ENCODE measurements at places on chromosomes 5 and 9.

- no peak for DNase-seq
Observed at GRCh38 chr9:111807197-111807596, 12.5 kb upstream of the SHOC1 start.

DNA sequence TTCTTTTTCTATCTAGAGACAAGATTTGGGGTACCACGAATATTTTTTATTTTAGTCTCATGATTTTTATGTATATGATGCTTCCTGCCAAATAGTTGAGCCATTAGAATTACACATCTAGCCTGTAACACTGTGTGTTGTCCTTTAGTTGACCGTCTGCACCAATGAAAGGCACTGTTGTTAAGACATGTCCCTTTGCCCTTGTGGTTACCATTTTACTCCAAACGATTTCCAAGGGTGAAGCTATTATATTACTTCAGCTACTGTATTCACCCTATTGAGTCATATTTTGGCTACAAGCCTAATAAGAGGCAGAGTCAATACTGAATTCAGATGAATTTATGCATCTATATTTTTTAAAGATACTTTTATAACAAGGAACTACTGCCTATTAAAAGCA is 207.6 kb downstream of the CETN3 start:
- no peak for DNase-seq

DNA sequence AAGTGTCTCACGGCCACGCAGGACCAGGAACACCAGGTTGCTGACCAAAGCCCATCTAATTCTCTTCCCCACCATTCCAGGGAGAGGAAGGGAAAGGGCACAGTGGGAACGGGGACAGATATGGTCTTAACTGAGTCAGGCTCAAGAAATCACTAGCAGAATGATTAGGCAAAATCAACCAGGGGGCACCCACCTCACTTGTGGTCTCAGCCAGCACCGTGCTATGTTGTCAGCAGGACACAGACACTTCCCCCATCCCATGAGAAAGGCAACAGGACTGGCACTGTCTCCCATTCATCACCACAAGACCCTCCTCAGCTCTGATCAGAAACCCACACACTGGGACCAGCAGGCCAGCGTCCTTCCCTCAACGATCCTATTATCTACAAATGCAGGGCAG is 2.9 kb downstream of the BICD2 start:
- no peak for DNase-seq

- DNase-seq, result peak; percentile 17
Observed at GRCh38 chr5:72651779-72652178, 144.6 kb upstream of the ZNF366 start.

DNA sequence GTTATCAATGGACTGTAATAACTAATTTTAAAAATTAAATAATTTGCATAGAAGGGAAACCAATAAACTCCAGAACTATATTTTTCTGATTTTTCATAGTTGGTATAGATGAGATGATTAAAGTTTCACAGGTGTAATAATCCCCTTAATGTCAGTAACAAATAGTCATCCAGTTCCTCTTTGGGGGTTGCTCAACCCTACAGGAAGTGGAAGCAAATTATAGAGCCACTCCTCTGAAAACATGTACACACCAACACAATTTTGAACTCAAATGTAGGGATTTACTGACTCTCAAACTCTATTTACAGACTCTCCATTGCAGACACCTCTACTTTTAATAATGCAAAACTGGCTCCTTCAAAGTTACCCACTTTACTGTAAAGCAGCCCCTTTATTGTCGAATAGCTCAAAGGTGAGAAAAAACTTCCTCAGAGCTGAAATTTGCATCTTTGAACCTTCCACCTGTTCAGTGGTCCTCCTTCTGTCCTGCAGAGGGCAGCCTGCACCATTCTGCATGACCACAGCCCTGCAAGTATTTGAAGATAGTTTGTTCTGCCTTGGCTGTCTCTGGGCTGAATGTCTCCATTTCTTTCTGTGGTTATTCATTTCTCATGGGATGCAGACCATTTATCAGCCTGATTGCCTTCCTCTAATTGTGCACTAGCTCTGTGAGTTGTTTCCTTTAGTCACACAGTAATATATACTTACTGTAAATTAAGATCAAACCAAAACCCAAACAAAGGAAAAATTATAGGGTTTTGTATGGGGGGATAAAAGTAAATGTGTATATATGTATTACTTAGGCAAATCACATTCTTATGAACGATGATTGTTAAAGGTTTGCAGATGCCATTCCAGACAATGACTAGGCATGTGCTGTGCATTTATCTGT is 383.2 kb upstream of the SGCD start:
- peak; percentile 14 for DNase-seq

GRCh38 chr5:17912794-17913193 is 278.5 kb downstream of the TAF11L14 start:
- DNase-seq, result no peak

- DNase-seq, result peak; percentile 3
Observed at GRCh38 chr9:36798350-36799065, 225.8 kb downstream of the MELK start.

DNA sequence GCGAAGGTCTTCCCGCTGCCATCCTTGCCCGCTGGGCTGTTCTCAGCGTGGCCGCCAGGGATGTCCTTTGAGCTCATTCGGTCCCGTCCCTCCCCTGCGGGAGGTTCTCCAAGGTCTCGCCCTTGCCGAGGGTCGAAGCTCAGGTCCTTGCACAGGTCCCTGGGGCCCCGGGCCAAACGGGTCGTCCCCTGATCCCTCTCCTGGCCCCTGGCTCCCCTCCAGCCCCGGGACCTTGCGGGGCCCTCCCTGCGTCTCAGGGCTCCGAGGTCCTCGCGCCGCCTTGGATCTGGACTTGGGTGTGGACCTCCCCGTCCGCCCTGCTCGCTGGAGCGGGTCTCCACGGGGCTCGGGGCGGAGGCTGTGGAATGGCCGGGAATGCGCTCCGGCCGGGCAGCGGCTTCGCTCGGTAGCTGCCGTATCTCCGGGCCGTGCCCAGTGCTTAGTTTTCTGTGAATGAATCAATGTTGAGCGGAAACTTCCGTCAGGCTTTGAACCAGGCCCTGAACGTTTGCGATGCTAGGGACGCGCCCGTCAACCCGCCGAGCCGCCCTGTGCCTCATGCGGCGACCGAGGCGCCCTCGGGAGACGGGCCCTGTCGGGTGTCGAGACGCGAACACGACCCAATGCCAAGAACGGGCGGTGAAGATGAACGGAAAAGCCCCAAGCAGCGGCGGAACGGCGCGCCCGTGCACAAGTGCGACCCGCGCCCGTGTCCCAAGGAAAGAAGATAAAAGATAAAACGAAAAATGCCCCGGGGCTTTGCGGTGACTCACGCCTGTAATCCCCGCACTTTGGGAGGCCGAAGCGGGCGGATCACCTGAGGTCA is 780 bp downstream of the RNU6ATAC start:
- DNase-seq, result peak; percentile 67

- no peak for DNase-seq
Observed at GRCh38 chr9:72048850-72049249, 11.6 kb downstream of the C9orf57 start.

- no peak for DNase-seq
Observed at GRCh38 chr5:143036146-143036927, 266.2 kb downstream of the ARHGAP26 start.

DNA sequence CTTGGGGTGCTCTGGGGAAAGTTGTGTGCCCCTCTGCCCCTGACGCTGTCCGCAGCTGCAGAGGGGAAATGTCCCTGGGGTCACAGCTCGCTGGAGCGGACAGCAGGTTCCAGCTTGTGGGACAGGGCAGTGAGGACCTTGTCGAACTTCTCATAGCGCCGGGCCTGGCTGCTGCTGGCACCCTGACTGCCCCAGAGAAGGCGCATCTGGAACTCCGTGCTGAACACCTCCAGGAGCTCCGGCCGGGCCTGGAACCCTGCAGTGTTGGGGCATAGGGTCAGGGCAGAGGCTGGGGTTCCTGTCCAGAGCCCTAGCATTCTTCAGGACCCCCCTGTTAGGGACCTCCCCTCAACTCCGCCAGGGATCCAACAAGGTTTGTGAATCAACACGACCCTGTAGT is 3.6 kb upstream of the TOR2A start:
- DNase-seq, result no peak

DNA sequence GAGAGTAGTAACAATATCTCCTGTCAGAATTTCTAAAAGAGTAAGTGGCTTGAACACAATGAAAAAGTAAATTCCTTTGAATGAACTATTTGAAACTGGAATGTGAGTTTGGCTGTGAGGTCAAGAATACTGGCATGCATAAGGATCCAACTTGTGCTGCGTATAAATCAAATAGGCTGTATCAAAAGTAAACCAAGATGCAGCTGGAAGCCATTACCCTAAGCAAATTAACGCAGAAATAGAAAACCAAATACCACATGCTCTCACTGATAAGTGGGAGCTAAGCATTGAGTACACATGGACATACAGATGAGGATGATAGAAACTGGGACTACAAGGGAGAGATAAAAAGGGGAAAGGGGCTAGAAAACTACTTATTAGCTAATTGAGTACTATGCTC is 24.0 kb upstream of the SRFBP1 start:
- DNase-seq, result no peak

Measured in PC-9 (cell line).